ENCODE measurements at places on chromosomes 5 and 9.

- DNase-seq = no peak
These were observed 966 bp downstream of the SNX2 start for GRCh38 chr5:122775550-122776542.

DNA sequence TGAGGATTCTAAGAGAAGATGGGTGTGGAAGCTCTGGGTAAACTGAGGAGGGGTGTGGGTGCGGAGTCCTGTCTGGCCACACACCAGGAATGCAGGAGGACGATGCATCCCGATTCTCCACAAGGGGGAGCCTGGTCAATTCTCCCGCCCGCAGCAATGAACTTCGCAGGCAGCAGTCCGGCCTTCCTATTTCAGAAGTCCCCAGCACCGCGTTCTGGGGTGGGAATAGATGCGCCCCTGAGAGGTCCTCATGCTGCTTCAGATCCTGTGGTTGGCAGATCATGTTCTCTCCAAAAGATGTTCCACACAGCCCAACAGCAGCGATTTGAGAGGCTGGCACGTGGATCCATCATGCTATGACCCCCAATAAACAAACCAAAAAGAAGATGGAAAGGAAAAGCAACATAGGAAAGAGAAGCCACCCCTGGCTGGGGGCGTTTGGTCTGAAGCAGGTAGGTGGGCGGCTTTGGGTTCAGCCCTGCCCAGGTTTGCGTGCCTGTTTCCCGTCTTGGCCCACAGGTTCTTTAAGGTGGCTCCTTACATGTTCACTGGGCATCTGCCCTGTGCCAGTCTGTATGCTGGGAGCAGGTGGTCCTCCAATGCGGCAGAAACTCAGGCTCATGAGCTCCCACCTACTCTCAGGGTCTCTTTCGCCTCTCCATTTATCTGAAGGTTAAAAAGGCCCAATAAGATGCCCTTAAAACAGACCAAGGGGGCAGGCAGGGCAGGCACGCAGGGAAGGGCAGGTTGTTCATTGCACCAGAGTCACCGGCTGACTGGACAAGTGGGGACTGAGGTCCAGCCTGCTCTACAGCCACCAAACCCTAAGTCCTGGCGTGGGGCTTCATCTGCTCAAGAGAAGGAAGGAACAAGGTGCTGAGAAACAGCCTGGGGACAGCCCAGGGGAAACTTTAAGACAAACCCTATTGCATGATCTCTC lies 171.6 kb downstream of the PAX5 start:
- DNase-seq = no peak

DNA sequence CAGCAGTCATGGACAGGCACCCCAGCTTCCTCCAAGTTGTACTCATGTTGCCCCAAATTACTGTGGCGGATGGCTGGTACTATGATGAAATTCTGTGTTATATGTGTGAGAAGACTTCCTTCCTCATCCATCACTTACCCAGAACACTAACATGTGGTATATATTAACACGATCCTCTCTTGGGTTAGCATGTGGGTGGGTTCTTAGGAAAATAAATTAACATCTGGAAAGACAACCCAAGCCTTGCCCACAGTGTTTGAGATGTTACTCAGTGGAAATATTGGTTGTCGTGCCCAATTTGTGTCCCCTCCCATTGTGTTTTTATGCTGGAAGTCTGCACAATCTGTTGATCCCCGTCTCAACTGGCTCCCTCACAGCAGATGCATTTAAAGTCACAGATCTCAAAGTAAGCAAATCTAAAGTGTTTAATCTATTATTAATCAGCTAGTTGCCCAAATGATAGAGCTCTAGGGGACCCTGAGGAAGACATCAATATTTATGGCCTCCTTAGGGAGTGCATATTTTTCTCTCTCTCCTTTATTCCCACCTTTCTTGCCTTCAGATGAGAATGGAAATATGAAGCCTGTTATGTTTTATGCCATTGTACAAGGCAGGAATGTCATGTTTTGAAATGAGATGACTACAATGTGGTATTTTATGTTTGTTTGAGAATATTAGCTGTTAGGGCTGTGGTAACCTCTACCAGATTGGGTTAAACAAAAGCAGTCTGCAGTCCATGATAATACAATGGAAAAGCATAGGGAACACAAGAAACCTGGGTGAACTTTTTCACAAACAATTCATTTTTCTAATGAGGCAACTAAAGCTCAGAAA lies 93.9 kb downstream of the GRIA1 start:
- DNase-seq = no peak

DNA sequence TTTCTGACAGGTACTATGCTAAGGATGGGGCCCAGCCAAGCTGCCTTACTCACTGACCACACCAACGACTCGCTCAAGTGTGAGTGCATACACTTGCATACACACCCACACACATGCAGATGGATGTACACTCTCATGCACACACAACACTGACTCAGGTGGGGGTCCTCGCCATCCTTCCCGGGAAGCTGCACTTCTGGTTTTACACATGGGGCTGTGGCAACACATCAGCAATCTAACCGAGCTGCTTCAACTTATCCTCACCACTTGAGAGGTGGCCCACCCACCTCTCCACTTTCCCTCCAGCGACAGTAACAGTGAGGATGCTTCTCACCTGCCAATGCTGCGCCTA lies 67.2 kb upstream of the SLC25A51 start:
- DNase-seq = no peak

DNA sequence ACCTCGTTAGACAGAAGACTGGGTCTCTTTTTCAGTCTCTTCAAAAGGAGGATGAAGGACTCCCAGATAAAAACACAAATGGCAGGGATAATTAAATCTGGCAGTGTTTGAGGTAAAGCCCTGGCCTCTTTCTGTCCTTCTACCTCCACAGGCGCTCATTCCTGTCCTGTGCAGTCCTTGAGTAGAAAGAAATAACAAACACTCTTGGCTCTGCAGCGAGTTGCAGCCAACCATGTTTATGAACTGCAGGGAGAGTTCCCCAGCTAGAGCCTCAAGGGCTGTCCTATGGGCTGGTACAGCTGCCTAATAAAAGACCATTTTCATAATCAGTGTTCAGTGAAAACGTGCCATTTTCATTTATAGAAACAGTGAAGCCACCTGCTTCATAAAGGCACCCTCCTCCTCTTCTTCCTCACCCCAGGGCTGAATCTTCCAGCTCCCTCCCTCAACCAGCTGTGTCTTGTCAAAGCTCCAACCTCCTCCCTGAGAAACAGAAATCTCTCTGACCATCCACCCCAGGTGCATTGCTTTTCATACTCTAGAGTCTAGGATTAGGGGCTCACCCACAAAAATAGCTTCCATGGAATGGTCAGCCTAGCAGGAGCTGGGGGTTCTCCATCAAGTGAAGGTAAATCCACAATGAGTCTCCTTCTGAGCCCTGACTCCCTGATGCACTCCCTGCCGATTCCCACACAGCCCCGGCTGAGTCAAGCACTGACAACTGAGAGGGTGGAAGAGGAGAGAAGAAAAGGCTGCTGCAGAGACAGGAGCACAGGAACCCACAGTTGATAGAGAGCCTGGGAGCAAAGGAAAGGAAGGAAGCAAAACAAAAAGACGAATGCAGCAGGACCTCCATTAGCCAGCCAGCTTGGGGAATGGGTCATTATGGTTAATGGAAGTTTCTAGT lies 150.7 kb downstream of the CMYA5 start:
- no peak for DNase-seq

GRCh38 chr5:147857302-147858129 lies 21.0 kb upstream of the SCGB3A2 start:
- no peak for DNase-seq

DNA sequence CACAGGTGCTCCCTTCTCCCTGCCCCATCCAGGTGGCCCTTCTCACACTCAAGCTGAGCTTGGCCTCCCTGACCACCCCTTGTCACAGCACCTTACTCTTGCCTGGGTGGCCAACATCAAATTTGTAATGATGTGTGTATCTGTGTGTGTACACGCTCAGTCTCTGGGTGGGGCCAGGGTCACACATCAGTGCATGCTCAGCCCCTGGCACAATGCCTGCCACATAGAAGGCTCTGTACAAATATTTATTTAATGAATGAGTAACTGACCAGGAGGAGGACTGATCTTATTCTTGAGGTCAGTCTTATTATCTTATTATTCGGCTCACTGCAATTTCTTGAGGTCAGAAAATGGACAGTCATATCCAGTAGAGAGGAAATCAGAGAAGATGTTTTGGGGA lies 41.3 kb upstream of the HAND1 start:
- no peak for DNase-seq

GRCh38 chr9:138097501-138097991 lies 220.0 kb downstream of the CACNA1B start:
- DNase-seq = no peak

DNA sequence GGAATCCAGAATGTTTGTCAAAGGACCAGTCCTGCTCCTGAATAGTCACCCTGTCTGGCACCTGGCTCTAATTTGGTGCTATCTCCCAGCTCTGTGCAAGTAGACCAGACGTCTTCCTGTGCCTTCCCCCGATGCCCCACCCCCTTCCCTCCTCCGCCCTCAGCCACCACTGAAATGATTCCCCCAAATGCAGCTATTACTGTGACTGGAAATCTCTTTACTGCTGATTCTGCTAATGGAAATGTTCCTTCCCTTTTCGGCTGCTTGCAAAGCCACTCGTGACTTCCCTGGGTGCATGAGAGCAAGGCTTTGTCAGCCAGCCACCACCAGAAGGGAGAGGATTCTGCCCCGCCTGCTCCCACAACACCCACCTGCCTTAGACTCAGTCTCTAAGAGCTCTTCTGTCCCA lies 11.4 kb downstream of the ASTN2 start:
- peak; percentile 6 for DNase-seq

- no peak for DNase-seq
These were observed 197.4 kb downstream of the FER start for GRCh38 chr5:108945094-108945493.

DNA sequence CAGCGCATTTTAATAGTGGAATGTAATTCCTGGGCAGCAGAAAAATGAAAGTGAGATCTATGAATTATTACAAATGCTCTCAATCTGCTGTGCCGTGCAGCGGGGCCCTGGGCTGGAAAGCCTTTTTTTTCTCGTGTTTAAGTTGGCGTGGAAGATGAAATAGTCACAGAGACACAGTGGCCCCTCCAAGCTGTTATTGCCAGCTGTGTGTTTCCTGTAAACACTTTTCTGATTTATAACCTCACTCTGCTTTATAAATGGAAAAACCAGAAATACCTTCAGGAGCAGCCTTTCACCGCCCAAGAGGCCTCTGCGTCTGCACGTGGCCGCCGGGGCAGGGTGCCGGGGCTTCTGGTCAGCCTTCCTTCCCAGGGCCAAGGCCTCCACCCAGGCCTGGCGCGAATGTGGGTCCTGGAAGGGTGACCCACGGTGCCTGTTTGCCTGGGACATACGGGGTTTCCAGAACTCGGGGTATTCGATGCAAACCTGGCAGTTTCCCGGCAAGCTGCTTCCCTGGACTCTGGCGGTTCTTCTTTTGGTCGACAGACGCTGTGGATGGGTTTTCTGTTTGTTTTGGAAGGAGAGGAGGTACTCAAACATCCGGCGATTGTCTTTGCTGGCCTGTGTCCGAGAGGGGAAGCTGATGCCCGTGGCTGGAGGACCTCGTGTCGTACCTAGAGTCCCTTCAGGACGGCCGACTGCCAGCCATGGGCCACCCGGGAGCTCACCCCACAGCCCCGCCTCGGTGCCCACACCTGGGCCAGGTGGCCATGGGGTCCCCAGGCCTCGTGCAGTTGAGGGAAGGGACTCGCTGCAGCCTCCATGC lies 256.7 kb downstream of the PARP8 start:
- DNase-seq = no peak

DNA sequence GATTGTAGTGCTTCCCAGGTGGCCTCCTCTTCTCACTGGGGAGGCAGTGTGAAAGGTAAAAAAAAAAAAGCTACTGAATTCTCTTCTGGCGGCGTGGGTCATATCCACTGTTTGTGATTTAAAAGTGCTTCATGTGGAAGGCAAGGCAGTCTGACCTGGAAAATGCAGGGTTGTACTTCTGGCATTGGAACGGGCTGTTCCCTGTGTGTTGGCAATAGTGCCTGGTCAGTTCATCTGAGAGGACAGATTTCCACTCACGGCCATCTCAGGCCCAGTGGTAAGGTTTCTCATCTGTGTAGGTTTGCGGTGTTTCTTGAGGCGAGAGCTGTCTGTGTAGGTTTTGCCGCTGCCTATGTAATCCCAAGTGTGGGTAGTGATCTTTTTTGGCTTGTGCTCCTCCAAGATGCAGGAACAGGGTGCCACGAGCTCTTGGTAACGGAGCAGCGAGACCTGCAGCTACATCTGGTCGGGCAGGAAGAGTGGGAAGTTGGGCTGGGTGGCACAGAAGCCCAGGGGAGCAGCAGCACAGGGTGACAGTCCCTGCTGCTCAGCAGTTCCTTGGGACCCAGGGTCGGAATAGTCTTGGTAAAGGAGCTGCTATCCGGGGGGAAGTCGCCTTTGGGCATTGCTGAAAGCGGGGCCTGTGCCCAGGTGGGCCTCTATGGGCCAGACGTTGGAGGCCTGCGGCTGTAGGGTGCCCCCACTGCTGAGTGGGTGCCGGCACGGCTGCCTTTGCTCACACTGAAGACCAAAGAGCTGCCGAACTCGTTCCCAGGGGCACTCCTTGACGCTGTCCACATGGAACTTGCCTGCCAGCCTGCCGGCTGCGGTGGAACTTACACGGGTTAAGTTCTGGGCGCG lies 11.2 kb downstream of the RCL1 start:
- DNase-seq = no peak

DNA sequence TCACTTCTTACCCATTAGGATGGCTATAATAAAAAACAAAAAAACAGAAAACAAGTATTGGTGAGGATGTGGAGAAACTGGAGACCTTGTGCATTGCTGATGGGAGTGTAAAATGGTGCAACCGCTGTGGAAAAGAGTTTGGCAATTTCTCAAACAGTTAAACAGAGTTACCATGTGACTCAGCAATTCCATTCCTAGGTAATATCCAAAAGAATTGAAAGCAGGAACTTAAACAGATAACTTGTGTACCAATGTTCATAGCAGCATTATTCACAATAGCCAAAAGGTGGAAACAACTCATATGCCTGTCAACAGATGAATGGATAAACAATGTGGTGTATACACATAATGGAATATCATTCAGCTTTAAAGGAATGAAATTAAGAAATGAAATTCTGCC lies 28.9 kb downstream of the DCP2 start:
- no peak for DNase-seq

DNA sequence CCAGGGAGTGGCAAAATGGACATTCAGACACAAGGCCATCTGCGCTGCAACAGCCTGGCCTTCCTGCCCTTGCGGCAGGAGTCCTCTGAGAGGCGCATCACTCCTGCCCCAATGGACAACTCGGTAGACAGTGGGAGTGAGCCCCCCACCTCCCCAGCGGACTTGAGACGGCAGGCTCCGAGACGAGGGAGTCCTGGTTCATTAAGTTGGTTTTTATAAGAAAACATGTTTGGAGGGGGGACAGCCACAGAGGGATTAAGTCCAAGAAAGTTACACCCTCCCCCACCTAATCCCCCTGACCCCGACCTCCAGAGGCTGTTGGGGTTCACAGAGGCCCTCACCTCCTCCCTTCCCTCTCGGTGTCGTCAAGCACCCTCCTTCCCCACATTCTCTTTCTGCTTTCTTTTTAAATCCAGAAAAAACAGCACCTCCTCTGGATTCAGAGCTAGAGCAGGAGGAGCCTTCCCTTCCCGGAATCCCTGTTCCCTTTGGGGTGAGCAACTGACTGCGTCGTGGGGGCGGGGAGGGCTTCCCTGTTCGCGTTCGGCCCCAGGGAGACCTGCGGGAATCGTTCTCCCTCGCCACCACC lies 1.8 kb upstream of the EGR1 start:
- DNase-seq = no peak

Data from NCI-H187 treated with DMSO at 0.1 percent for 48 hours (cell line).